Endothelial cell (in vitro differentiated cells): ENCODE measurements at places on chromosomes 12 and 14. TPM values are rescaled to one million over a fixed set of nuclear protein-coding genes. Genes with fewer than 3 reads are reported as not detected.

The CCDC38 gene
- not detected for total RNA-seq

The VRTN gene
- 4.3 TPM for total RNA-seq

The FERMT2 gene
- total RNA-seq: 188 TPM

The OR6J1 gene
- total RNA-seq: not detected

The TDRD9 gene
- total RNA-seq: not detected

The AKAP3 gene
- 1.8 TPM for total RNA-seq

The ERP27 gene
- total RNA-seq: 0.46 TPM

The MMP19 gene
- total RNA-seq: 0.15 TPM
